ENCODE measurements at places on chromosomes 2 and 18.

DNA sequence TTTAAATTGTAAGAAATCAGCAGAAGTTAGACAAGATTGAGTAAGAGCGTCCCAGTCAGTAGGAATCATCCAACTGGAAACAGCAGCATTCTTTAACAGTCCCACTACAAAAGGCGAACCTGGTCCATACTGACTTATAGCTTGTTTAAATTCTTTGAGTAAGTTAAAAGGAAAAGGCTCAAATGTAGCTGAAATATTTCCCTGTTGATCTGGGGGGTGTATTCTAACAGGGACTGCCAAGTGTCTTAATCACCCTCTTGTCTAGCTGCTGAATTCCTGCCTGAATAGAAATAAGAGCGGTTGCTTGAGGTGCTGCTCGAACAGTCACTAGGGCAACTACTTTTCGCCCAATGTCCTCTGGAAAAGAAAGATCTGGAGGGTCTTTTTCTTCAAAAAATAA, 56.4 kb upstream of the FMNL2 start:
- no peak for DNase-seq

- no peak for DNase-seq
Measured at GRCh38 chr2:36468463-36469105, 113.0 kb downstream of the CRIM1 start.

DNA sequence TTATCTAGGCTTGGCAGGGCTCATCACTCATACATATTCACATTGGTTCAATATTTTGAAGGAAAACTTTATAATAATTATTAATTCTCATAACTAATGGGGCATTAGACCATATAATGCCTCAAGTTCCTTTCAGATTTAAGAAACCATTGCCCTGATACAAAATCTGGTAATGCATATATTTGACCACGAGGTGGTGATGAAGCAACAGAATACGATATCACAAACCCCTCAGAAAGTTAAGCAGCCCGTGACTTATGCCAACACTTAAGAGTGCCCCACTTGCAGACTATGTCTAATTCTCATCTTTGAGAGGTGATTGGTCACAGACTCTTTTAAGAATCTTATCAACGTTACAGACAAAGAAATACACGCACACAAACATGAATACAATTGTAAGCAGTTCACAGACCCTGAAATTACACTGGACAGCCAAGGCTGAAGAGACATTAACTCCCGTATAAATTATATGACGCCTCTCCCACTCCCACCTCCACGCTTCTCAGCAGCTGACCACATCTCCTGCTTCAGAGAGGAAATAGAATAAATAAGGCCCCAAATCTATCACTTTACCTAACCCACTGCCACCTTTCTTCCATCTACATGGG, 20.7 kb upstream of the DNAH6 start:
- no peak for DNase-seq

DNA sequence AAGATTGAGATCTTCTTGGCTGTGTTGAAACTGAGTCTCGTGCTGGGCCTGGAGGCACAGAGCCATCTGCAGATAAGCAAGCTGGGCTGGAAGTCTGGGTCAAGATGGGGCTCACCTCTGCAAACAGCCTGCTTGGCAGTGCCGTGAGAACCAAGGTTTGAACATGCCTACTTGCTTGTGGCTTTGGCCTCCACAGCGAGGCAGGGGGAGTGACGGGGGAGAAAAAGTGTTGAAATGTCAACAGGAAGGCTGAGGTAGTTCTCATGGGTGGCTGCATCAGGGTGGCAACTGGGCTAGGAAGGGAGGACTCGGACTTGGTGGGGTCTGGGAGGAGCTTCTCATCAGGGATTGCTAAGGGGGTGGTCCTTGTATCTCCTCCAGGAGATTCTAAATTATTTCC, 99.7 kb downstream of the THNSL2 start:
- DNase-seq: no peak

DNA sequence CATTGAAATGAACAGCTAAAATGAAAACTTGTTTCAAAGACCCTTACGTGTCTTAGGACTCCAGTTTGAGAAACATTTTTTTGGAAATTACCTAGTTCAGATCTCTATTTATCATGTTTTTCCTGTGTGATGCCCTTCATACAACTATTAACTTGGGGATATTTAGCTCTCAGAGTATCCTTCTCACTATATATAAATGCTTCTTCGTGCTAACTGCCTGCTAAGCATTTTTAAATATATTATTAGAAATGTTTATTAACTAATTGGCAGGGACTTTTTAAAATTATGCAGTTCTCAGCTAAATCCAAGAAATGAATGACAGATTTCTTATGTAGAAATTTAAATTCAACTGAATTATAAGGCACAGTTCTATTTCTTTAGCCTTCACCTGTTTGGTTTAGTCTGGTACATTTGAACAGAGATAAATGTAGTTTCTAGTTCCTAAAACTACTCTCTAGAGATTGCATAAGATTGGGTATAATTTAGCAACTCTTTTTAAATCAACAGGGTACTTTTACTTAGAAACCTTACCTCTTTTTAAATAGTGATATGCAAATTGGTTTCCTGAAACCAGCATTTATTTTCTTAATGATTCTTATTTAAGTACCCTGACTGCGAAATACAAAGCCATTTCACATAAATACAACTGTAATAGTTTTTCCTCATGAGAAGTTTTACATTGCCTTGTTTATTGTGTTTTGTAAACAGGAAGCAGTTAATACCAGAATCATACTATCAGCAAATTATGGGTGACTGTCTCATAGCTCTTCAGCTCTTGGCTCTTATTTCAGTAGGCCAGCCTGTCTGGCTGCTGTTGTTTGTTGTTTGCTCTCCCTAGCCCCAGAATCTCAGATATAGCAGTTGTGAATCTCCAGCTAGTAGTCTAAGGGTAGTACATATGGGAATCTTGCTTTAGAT, 140.7 kb downstream of the PTRHD1 start:
- no peak for DNase-seq

DNA sequence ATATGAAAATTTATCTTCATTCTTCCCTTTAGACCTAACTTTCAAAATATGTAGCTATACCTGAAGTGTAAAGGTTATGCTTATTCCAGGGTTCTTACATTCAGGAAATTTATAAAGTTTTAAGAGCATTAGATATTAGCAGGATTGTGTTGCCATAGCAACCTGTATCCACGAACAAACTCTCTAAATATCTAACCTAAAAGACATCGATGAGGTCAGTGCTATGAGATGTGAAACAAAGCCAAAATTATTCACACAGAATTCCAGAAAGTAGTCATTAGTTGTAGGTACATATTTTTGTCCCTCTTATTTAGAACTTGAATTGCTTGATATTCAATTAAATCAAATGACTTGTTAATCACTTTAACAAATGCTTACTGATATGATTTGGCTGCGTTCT, 705.3 kb downstream of the SOCS6 start:
- no peak for DNase-seq

DNA sequence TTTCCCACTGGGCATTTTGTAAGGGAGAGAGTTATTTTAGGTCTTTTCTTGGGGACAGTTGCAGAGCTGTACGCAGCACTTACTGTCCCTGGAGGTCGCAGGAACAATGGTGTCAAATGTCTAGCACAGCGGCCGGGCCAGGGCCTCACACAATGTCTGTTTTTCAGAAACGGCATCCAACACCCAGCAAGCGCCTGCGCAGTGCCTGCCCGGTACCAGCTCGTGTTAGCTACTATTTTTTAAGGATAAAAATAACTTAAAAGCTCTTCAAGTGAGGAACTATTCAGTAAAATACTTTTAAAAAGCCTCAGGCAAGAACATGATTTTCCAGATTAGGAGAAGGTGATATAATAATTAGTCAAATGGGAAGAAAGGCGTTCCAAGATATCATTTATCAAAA, 90.0 kb downstream of the MBP start:
- DNase-seq: no peak

DNA sequence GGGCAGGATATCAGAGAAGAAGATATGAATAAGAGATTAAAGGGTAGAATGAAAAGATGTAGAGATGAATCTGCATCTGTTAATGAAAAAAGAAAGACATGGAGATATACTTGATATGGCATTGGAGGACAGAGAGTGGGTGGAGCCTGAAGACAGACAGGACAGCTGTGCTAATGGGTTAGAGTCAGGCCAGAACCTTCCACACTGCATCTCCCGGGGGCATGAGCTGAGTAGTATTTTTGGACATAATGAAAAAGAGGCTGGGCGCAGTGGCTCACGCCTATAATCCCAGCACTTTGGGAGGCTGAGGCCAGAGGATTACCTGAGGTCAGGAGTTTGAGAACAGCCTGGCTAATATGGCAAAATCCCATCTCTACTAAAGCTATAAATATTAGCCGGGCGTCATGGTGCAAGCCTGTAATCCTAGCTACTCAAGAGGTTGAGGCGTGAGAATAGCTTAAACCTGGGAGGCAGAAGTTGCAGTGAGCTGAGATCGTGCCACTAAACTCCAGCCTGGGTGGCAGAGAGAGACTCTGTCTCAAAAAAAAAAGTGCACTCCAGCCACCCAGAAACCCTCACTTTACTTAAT, 11.4 kb downstream of the FLACC1 start:
- DNase-seq: no peak

DNA sequence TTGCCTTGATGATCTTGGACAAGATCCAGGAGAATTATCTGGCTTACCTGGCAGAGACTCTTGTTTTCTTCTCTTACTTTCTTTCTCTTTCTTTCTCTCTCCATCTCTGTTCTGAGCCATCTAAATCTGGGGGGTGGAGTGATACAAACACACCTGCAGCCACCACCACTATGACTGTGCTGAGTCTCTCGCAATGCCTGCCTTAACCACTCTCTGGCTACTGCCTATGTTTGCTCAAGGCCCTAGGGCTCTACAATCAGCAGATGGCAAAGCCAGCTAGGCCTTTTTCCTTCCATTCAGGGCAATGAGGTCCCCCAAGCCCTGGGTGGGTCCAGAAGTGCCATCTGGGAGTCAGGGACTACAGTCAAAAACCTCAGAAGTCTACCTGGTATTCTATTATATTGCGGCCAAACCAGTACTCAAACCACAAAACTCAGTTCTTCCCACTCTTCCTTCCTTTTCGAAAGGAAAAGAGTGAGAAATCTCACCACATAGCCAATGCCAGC, 978.9 kb upstream of the NXPH2 start:
- DNase-seq: no peak
